Kidney (tissue), 22 donors: ENCODE measurements at places on chromosomes 5 and 9.

- no peak for DNase-seq
Measured at GRCh38 chr5:131538177-131538593, 96.8 kb downstream of the RAPGEF6 start.

GRCh38 chr5:105730982-105731381 is 1939.8 kb downstream of the EFNA5 start:
- no peak for DNase-seq

- no peak for DNase-seq
Measured at GRCh38 chr9:97553141-97553540, 51.7 kb downstream of the TMOD1 start.

- DNase-seq, result no peak
Measured at GRCh38 chr5:144011388-144011787, 159.1 kb downstream of the YIPF5 start.
